ENCODE measurements at places on chromosomes 6 and 20.

DNA sequence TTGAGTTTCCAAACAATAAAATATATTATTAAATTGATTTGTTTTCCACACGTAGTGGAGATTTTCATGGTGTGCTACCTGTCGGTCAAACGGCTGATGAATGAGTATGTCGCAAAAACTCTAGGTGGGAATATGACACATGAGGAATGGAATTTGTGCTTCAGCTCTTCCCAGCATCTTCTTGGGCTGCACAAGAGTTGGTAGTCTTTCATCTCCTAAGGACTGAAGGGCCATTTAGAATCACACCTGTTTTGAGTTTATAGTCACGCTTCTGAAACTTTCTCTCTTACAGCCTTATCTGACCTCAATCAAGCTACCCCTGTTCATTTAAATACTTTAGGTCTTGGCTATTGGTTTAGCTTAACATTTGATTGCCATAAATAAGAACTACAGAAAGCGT lies 157.7 kb upstream of the AKAP12 start:
- no peak for DNase-seq

DNA sequence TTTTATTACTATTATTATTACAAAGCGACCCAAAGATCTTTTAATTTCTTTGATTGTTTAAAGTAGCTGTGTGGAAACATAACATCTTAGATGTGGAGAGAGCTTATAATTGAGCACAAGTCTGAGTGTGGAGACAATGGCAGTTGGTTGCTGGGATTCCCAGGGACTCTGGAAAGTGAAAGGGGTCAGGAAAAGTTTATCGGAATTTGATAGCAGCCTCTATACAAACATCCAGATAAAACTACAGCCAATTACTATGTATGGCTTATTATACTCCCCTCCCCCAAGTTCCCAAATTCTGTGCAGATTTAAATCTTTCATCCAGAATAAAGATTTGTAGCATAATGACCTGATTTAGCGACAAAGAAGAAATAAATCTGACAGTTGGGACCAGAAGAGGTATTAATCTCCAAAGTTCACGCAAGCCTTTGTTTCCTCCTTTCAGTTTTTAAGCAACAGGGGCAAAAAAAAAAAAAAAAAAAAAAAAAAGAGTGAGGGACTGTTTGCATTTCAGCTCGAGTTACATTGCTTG lies 121.4 kb upstream of the MAP3K7 start:
- no peak for DNase-seq

GRCh38 chr6:18347866-18348265 lies 39.3 kb upstream of the RNF144B start:
- DNase-seq = no peak

GRCh38 chr6:21733311-21733710 lies 139.8 kb downstream of the SOX4 start:
- no peak for DNase-seq

- DNase-seq = no peak
Observed at GRCh38 chr20:48339190-48339985, 488.4 kb downstream of the PREX1 start.

DNA sequence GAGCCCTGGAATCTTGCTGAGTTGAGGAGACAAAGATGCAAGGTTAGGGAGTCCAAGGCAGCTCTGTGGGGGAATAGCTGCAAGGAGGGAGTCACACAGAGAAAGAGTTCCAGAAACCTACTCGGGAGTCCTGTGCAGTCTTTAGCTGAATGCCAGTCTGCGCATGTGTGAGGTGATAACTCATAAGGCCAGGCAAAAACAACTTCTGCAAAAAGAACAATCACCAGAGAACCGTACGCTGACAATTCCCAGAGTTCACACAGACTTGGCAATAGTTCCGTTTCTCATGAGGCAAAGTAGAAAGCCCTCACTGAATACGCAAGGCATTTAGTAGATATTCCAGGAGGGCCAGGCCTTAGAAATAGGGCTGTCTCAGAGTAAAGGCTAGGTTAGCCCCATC lies 135.2 kb upstream of the TAB2 start:
- no peak for DNase-seq

Data from mesenteric fat pad (tissue), 1 donor.